ENCODE measurements at places on chromosomes 1 and 21. TPM values are rescaled to one million over a fixed set of nuclear protein-coding genes. Genes with fewer than 3 reads are reported as not detected.

Gene OSBPL9
- 46.3 TPM for polyA plus RNA-seq

Gene LRRC71
- polyA plus RNA-seq = not detected

Gene CKS1B
- polyA plus RNA-seq = 54.9 TPM

Gene ADAM30
- polyA plus RNA-seq = not detected

Gene METTL13
- polyA plus RNA-seq = 22.1 TPM

Gene YIPF1
- polyA plus RNA-seq = 24.8 TPM

Gene THAP3
- 29.6 TPM for polyA plus RNA-seq

Gene LRRC38
- polyA plus RNA-seq = 0.98 TPM

Gene FAAH
- polyA plus RNA-seq = 10.6 TPM

Gene C1orf115
- polyA plus RNA-seq = 9.5 TPM

Gene SMPDL3B
- 0.49 TPM for polyA plus RNA-seq

Gene DCDC2B
- polyA plus RNA-seq = not detected

Gene KRTAP12-2
- not detected for polyA plus RNA-seq

Gene LHX8
- polyA plus RNA-seq = 0.46 TPM

Gene IVL
- polyA plus RNA-seq = 9.5 TPM

Gene FNBP1L
- polyA plus RNA-seq = 11.6 TPM

Gene PTCH2
- polyA plus RNA-seq = 2.2 TPM

Gene LORICRIN
- polyA plus RNA-seq = not detected

Gene FCRLA
- not detected for polyA plus RNA-seq

Gene GPN2
- 16.6 TPM for polyA plus RNA-seq

Gene RAB7B
- 4.6 TPM for polyA plus RNA-seq

Gene GPR37L1
- polyA plus RNA-seq = 0.10 TPM

Gene SUSD4
- 2.0 TPM for polyA plus RNA-seq

Gene C1orf116
- polyA plus RNA-seq = 2.7 TPM

Gene LCE1E
- polyA plus RNA-seq = 0.15 TPM

Gene HCN3
- polyA plus RNA-seq = 3.2 TPM

Gene LCK
- polyA plus RNA-seq = 2.1 TPM

Gene FBXO2
- 5.5 TPM for polyA plus RNA-seq

Gene ITLN2
- polyA plus RNA-seq = 0.37 TPM

Gene AADACL4
- polyA plus RNA-seq = not detected

Gene SLFNL1
- 0.24 TPM for polyA plus RNA-seq

Gene GRIK3
- 1.7 TPM for polyA plus RNA-seq

Gene PEX19
- polyA plus RNA-seq = 55.0 TPM

Gene GPATCH3
- 11.2 TPM for polyA plus RNA-seq

Gene DIP2A
- 18.2 TPM for polyA plus RNA-seq

Gene CYP2J2
- polyA plus RNA-seq = 4.1 TPM

Gene IL22RA1
- polyA plus RNA-seq = 0.11 TPM

Gene CD244
- 0.89 TPM for polyA plus RNA-seq

Gene OR2L13
- 0.04 TPM for polyA plus RNA-seq

Gene SLC2A5
- polyA plus RNA-seq = 1.8 TPM

Gene TMEM81
- polyA plus RNA-seq = 1.5 TPM

Gene PYHIN1
- polyA plus RNA-seq = 0.49 TPM

Gene NPPB
- polyA plus RNA-seq = not detected

Gene GREM2
- 9.0 TPM for polyA plus RNA-seq

Gene CNR2
- not detected for polyA plus RNA-seq

Gene TTC39A
- 2.5 TPM for polyA plus RNA-seq

Gene IL19
- not detected for polyA plus RNA-seq

Gene CCDC185
- polyA plus RNA-seq = not detected

Gene FCAMR
- polyA plus RNA-seq = not detected

Gene TMOD4
- 0.76 TPM for polyA plus RNA-seq

Gene PCAT6
- polyA plus RNA-seq = 2.5 TPM

Gene TSPAN1
- 56.5 TPM for polyA plus RNA-seq

Gene OR2M3
- polyA plus RNA-seq = not detected

Gene RPF1
- polyA plus RNA-seq = 38.7 TPM

Gene BRINP2
- polyA plus RNA-seq = 0.25 TPM

Gene TPTE
- polyA plus RNA-seq = not detected

Gene RPE65
- polyA plus RNA-seq = 0.89 TPM

Gene OPTC
- polyA plus RNA-seq = 0.05 TPM

Gene NES
- 38.2 TPM for polyA plus RNA-seq

Gene TCHHL1
- polyA plus RNA-seq = not detected
